ENCODE measurements at places on chromosomes 7 and 10.

- no peak for DNase-seq
These were observed 32.2 kb upstream of the PCBD1 start for GRCh38 chr10:70920519-70920918.

DNA sequence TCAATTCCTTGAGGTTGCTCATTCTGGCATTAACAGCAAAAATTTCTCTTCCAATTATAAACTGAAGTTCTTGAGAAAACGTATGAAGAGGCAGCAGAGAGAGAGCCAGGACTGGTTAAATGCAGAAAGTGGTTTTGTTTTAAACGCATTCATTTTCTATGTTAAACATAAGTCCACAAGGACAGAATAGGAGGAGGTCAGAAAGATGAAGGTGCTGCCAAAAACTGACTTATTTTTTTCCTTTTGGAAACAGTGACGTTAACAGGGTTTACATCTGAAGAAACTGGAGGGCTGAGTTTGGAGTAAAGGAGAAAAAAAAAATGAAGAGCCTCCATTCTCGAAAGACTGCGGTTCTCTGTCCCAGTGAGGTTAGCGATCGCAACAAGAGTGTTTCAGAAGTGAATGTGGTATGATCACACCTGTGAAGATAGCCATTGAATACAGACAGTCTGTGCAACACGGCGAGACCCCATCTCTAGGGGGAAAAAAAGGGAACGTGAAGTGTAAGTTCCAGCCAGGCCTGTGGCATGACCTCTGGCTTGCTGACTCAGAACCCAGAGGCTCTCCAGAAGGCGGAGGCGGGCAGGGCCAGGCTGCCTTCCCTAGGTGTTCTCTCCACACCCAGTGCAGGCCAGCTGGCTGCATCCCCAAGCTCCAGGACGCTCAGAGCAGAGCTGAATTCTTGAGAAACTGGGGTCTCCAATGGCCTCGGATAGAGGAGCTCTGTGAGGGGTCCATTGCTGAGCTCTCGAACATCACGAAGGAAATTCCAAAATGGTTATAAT is 84.0 kb downstream of the CHST15 start:
- DNase-seq, result no peak

- peak; percentile 33 for DNase-seq
These were observed 3.1 kb downstream of the PCOLCE start for GRCh38 chr7:100604976-100605911.

- DNase-seq, result no peak
These were observed 1.3 kb downstream of the AMPH start for GRCh38 chr7:38629651-38630510.

DNA sequence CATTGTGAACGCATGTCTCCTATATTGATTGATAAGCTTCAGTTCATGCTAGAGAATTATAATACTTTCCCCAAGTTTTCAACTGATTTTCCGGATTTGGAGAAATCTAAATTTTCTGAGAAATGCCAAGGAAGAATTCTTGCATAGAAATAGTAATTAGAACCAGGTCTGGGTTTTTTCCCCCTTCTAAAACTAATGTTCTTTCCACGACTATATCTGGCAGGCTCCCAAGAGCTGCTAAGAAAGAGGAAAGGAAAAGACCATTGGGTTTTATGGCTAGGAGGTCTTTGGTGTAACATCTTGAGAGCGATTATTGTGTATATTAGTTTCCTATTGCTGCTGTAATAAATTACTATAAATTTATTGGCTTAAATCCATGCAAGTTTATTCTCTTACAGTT is 71.8 kb upstream of the CACNB2 start:
- no peak for DNase-seq

DNA sequence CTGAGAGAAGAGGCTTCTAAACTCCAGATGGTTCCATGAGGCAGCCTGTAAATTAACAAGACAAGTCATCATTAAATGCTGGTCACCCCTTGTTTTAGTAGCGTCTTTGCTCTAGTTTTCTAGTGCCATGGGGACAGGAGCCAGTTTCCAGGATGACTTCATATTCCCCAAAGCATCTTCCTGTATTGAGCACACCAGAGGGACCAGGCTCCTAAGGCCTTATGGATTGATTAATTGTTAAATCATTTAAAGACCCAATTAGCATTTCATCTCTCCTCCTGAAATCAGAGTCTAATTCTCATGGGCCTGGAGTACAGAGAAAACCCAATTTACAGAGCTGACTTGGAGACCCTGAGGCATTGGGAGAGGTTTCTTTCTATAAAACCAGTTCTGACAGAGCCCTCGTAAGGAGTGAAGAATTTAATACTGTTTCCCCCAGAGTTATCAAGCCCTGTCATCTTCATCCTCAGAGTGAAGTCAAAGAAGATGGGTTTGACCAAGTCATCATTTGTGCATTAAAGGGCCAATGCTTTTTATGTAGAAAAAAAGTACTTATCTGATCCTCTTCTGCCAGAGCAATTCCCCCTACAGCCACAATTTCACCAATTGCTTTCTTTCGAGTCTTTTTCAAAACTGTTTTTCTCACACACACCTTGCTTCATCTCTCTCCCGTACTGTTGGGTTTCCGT is 678.7 kb downstream of the SDK1 start:
- no peak for DNase-seq

DNA sequence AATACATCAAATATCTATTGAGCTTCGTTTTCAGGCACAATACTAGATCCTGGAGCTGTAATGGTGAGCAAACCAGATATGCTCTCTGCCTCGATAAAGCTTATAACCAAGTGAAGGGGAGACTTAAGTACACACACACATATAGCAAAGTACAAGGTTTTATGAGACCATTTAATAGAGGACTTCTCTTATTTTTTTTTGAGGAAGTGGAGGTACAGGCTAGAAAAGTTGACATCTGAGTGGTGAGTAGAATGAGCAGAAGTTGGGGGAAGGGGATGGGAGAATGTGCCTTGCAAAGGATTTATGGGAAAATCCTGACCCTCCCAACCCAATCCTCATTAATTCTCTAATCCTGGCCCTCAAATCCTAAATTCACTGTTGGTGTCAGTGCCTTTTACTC is 7.7 kb downstream of the CCDC136 start:
- DNase-seq, result no peak

DNA sequence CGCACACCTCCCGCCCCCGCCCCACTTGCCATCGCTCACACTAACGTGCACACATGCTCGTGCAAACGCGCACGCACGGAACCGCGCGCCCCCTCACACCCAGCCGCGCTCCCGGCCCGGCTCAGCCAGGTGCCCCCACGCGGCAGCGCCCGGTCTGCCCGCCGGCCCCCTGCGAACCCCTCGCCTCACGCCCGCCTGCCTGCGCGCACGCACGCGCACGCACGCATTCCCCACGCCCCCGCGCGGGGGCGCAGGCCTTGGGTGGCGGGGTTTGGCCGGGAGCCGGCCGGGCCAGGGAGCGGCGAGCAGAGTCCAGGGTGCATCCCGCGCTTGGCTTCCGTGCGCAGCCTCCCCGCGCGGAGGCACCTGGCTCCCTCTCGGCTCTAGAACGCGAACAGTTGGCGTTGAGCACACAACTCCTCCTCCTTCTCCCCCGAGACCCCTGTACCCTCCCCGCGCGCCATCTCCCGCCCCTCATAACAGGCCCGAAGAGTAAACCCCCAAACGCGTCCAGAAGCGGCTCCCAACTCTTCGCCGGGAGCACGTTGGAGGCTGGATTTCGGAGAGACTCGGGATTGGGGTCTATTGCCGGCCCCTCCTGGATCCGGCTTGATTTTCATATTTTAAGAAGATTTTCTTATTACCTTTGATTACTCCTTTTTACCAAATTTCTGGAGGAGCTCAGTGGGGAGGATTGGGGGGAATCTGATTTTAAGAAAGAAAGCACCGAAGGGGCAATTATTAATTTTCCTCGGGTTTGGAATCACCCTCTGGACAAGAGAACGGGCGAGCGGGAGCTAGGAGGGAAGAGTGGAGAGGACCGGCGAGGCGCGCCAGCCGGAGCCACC is 527 bp upstream of the SORCS3 start:
- no peak for DNase-seq

DNA sequence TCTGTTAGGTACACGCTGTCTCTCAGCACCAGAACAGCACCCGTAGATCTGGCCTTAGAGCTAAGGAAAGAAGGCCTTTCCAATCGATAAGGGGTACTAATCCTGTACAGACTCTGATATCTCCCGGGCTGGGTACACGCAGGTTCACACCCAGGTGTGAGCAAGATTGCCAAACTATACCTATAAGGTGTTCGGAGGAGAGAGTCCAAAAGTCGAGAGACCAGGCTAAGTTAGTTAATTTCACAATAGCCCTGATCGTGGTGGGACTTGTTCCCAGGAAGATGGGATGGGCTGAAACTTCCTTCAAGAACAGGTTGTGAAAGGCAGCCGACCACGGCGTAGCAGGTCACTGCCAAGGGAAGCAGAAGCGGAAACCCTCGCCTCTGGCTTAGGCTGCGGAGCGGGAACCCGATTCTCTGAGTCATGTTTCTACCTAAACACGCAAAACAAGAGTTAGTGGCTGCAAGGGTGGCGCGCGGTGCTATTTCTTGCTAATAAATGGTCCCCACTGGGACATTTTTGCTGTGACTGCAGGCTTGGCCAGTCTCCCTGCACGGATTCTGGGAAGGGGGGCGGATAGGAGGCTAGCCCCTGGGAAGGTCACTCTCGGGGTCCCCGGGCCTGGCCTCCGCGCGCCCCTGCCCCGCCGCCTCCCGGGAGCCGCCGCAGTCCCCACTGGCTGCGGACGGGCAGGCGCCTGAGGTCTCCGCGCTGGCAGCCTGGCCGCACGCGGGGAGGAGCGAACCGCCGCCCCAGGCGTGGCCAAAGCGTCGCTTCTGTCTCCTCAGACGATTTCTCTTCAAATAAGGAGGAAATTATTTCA is 75.4 kb upstream of the PDSS1 start:
- DNase-seq, result peak; percentile 13

DNA sequence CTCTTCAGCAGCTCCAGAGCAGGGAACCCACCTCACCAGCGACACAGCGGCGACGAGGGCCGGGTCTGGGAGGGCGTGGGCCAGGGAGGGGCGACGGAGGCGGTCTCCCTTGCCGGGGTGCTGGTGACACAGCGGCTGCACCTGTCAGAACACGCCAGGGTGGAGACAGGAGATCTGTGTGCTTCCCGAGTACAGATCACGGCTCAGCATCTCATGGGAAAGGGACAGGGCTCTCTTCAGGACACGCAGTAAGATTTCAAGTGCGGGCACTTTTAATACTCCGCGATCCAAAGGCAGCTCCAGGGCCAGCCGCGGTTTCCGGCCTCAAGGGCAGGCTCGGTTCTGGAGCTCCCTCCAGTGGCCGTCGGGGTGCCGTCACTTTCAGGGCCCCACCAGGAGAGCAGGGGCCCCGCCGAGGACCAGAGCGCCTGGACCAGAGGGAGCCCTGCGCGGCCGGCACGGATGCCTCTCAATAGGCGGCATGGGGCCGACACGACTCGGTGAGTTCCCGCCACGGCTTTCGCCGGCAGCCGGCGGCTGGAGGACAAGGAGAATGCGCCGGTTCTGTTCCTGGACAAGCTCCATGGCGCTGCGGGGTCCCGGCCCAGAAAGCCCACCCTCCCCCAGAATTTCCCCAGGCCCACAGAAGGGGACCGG is 21.4 kb downstream of the GPR146 start:
- DNase-seq, result peak; percentile 82

DNA sequence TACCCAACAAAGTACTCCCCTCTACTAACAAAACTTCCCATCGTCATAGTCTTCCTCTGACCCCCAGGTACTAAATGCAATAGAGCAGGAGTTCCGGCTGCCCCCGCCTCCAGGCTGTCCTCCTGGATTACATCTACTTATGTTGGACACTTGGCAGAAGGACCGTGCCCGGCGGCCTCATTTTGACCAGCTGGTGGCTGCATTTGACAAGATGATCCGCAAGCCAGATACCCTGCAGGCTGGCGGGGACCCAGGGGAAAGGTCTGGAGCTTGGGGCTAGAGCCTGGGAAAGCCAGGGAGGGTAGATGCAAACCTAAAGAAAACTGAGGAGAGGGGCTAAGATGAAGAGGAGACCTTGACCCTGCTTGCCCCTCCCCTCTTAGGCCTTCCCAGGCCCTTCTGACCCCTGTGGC is 15.3 kb downstream of the EPHB6 start:
- no peak for DNase-seq

DNA sequence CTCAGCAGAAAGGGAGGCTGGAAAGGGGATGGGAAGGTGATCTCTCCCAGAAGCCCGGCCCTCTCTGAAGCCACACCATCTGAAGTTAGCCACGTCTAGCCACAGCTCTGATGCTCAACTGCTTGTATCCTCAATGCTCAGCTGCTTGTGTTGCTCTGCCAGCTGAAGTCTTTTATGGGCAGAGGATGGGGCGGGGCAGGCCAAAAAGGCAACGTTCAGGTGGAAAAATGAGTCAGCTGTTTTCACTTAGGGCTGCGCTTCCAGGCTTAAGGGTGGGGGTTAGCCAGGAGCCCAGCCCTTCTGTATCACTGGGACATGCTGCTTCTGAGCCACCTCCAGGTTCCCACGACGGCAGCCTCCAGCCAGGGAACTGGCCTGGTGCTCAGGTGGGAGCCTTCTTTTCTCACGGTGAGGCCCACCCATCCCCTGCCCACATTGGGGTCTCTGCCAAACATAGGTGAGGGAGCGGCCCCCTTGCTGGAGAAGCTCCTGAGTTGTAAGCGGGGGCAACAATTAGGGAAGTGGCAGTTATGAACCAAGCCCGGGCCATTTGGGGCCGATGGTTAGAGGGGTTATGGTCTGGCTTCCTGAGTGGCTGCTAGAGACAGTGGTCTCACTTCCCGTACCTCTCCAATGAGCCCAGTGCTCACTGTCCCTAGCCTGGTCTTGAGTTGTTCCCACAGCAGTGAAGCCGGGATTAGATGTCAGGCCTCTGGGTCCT is 44.9 kb upstream of the CNPY1 start:
- DNase-seq, result no peak

DNA sequence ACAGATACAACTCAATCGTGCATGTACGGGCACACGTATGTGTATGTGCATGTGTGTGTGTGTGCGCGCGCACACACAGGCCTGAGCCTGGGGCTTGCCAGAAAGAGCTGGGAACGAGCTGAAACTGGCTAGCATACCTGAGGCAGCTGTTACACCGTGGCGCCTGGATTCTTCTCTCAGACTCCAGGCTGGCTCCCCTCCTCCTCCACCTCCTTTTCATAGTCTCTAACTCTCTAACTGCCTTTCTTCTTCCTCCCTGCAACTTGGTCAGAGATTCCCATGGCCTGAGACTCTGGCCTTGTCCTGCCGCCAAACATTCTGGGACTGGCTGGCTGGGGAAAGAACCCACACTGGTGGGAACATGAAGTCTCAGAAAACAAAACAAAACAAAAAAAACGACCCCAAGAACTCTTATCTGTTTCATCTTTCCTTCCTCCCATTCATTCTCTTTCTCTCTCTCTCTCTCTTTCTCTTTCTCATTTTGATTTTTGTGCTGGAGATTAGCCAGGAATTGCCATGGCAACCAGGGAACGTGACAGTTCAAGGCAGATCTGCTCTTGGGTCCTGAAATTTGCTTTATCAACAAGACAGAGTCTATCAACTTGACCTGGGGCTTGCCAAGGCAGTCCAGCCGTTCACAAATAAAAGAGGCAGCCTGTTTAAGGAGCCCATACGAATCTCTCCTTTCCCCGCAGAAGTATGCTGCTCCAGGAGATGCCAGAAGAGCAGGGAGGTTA is 76.8 kb upstream of the SEM1 start:
- no peak for DNase-seq

DNA sequence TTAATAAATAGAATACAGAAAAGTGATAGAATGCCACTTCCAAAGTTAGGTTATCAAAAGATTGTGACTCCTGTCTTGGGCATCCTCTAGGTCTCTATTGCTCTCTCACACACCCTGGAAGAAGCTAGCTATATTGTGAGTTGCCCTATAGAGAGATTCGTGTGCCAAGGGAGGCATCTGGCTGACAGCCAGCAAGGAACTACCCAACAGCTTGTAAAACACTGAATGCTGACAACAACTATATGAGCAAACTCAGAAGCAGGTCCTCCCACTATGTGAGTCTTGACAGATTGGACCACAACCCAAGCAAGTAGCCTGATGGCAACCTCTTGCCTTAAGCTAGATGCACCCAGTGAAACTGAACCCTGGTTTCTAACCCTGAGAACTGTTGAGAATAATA is 55.7 kb upstream of the CDK14 start:
- DNase-seq, result no peak
